ENCODE measurements at places on chromosomes 16 and 17. TPM values are rescaled to one million over a fixed set of nuclear protein-coding genes. Genes with fewer than 3 reads are reported as not detected.

GRCh38 chr17:35944151-35944550 lies 638 bp upstream of the LYZL6 start:
- no peak for DNase-seq
- no peaks in the 10 kb centered on the region for H3K27me3 ChIP-seq
- H3K4me1 ChIP-seq = no peaks in the 10 kb centered on the region
- no peak overlapping the region for H3K27ac ChIP-seq

DNA sequence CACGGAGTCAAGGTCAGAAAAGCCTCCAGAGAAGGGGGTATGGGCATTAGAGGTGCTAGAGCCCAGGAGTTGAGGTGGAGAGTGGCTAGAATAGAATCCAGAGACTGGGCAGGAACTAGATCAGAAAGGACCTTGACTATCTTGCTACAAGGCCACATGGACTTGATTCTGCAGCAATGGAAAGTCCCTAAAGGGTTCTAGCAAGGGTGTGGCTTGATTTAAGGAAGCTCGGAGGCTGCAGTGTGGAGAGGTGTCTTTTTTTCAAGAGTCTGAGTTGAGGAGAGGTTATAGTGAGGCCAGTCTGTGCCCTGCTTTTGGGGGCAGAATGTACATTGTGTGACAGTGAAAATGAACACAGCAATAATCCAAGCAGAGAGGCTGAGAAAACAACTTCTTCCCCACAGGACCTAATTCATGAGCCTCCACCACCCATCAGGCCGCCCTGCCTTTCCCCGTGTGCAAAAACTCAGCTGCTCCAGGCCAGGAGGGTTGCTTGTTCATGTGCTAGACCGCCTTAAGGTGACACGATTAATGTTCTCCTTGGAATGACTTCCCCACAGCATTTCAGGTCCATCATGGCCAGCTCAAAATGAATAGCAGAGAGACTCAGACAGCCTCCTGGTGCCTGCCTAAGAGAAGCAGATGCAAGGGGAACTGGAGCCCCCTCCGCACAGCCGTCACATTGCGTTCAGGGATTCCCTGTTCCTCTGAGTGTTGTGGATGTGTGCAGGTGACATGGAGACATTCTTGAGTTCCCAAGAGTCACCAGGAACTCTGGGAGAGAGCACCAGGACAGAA lies 8.7 kb upstream of the BEAN1 start:
- no peak overlapping the region for H3K27ac ChIP-seq
- H3K36me3 ChIP-seq = no peaks in the 10 kb centered on the region
- DNase-seq = no peak
- H3K27me3 ChIP-seq = no peaks in the 10 kb centered on the region
- H3K4me3 ChIP-seq = no peak overlapping the region

GRCh38 chr16:10922328-10923145 lies 19.7 kb downstream of the DEXI start:
- no peak overlapping the region for H3K4me3 ChIP-seq
- H3K27me3 ChIP-seq = no peaks in the 10 kb centered on the region
- DNase-seq = no peak
- peaks cover 4% of the 10 kb centered on the region for H3K4me1 ChIP-seq

GRCh38 chr16:63982110-63982509 lies 1139.8 kb downstream of the CDH11 start:
- H3K4me1 ChIP-seq = no peaks in the 10 kb centered on the region
- no peaks in the 10 kb centered on the region for H3K36me3 ChIP-seq
- H3K27me3 ChIP-seq = no peaks in the 10 kb centered on the region
- H3K4me3 ChIP-seq = no peak overlapping the region
- no peak overlapping the region for H3K27ac ChIP-seq
- DNase-seq = no peak

- H3K4me1 ChIP-seq = no peaks in the 10 kb centered on the region
- H3K36me3 ChIP-seq = no peaks in the 10 kb centered on the region
- H3K4me3 ChIP-seq = no peak overlapping the region
- DNase-seq = no peak
- no peak overlapping the region for H3K27ac ChIP-seq
These were observed 24.3 kb upstream of the MLKL start for GRCh38 chr16:74724820-74725549.

- H3K4me3 ChIP-seq = no peak overlapping the region
- no peak for DNase-seq
- no peaks in the 10 kb centered on the region for H3K27me3 ChIP-seq
- no peaks in the 10 kb centered on the region for H3K36me3 ChIP-seq
These were observed 225.8 kb downstream of the PMP22 start for GRCh38 chr17:15039366-15039765.

DNA sequence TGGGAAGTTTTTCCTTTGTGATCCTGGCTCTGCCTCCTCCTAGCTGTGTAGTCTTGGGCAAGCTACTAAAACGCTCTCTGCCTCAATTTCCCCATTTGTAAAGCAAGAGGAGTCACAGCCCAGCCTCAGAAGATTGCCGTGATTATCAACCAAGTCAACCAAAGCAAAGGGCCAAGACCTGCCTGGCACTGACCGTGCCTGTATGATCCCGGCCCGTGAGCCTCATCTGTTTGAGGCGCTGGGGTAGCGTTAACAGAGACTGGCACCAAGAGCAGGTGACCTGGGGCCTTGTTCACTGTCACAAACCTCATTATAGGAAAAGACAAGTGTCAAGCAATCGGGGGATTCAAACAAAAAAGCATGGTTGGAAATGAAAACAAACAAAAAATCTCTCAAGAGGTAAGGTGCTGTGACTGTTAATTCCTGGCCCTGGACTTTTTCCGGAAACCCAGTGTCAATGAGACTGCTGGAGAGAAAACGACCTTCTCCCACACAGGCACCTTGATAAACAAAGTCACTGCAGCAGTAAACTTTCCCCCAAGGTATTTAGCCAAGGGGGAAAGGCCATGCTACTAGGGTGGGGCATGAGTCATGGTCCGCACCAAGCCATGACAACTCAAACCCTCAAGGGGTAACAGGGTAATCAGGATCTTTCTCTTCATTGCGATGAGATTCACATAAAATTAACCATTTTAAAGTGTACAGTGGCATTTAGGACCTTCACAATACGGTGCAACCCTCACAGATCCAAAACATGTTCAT lies 5.4 kb downstream of the MEAK7 start:
- DNase-seq = no peak
- no peaks in the 10 kb centered on the region for H3K4me1 ChIP-seq
- no peak overlapping the region for H3K4me3 ChIP-seq
- H3K36me3 ChIP-seq = no peaks in the 10 kb centered on the region

GRCh38 chr16:65697521-65697920 lies 575.7 kb upstream of the CDH11 start:
- DNase-seq = no peak
- no peaks in the 10 kb centered on the region for H3K36me3 ChIP-seq
- H3K4me1 ChIP-seq = no peaks in the 10 kb centered on the region
- no peak overlapping the region for H3K4me3 ChIP-seq
- no peak overlapping the region for H3K27ac ChIP-seq
- H3K27me3 ChIP-seq = no peaks in the 10 kb centered on the region

GRCh38 chr17:80546267-80546666 lies 1.6 kb downstream of the RPTOR start:
- H3K36me3 ChIP-seq = no peaks in the 10 kb centered on the region
- DNase-seq = no peak
- H3K27me3 ChIP-seq = no peaks in the 10 kb centered on the region

- no peaks in the 10 kb centered on the region for H3K36me3 ChIP-seq
- no peak for DNase-seq
- H3K27me3 ChIP-seq = no peaks in the 10 kb centered on the region
These were observed 1.0 kb upstream of the ENDOV start for GRCh38 chr17:80413771-80414507.

DNA sequence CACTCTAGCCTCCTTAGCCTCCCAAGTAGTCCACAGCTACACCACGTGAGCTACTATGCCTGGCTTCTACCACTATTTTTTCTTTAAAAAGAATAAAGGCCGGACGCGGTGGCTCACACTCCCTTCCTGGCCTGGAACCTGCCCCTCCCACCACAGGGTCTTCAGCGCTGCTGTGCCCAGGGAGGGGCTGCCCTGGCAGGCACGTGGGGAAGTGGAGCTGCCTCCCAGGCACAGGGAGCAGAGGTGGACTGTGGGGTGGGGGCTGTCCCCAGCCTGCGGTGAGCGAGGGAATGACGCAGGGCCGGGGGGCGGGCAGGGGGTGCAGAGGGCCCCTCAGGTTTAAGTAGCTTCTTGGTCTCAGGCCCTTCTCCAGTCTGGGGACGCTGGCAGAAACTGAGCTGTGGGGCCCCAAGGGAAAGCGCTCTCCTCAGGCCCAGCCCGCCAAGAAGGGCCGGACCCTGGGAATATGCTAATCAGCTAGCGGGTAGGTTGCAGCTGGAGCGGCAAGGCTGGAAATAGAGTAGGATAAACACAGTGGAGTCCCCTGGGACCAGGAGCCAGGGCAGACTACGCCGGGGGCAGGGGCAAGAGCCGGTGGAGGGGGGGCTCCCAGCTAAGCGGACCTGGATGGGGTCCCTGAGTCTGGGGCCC lies 46.8 kb downstream of the TIMM22 start:
- H3K4me1 ChIP-seq = peaks cover 5% of the 10 kb centered on the region
- H3K4me3 ChIP-seq = no peak overlapping the region
- DNase-seq = peak; percentile 61
- no peaks in the 10 kb centered on the region for H3K36me3 ChIP-seq
- H3K27ac ChIP-seq = peak overlapping the region; percentile 57

DNA sequence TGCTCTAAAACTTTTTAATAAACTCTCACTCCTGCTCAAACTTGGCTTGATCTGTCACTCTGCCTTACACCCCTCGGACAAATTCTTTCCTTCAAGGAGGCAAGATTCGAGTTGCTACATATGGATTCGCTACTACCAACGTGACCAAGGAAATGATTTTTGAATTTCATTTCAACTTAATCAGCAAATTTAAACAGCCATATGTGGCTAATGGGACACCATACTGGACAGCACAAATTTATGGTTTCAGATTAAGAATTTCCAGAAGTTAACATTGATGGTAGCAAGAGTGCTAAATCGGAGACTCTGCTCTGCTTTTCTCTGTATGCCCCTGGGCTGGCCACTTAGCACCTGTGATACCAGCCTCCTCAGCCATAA lies 318.2 kb upstream of the PSMD7 start:
- no peak overlapping the region for H3K4me3 ChIP-seq
- no peak overlapping the region for H3K27ac ChIP-seq
- no peaks in the 10 kb centered on the region for H3K27me3 ChIP-seq

- H3K36me3 ChIP-seq = no peaks in the 10 kb centered on the region
- H3K4me3 ChIP-seq = no peak overlapping the region
- H3K27me3 ChIP-seq = no peaks in the 10 kb centered on the region
- no peaks in the 10 kb centered on the region for H3K4me1 ChIP-seq
- no peak overlapping the region for H3K27ac ChIP-seq
These were observed 23.1 kb downstream of the PITPNC1 start for GRCh38 chr17:67400193-67400592.

- DNase-seq = no peak
- H3K27ac ChIP-seq = no peak overlapping the region
- H3K36me3 ChIP-seq = no peaks in the 10 kb centered on the region
- no peaks in the 10 kb centered on the region for H3K4me1 ChIP-seq
These were observed 17.8 kb downstream of the MEAK7 start for GRCh38 chr16:84486551-84487235.

DNA sequence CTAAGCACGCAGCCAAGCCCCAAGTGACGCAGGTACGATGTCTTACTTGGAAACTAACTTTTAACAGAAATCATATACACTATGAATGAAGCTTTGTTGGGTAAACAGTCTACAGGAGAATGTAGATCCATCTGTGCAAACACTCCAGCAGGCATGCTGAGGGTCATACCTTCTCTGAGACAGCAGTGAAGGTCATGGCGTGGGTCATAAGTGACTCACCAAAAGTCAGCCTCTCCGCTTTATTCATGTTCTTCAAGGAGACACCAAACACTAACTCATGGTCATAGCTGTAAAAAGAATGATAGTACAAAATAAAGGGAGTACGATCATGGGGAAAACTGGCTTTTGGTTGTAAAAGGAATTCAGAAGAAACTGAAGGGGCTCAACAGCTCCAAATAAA lies 20.6 kb downstream of the BLMH start:
- no peaks in the 10 kb centered on the region for H3K27me3 ChIP-seq
- no peak overlapping the region for H3K27ac ChIP-seq

GRCh38 chr17:48487221-48487620 lies 43.6 kb downstream of the HOXB1 start:
- H3K27ac ChIP-seq = no peak overlapping the region
- H3K36me3 ChIP-seq = no peaks in the 10 kb centered on the region
- no peak for DNase-seq
- H3K27me3 ChIP-seq = no peaks in the 10 kb centered on the region

DNA sequence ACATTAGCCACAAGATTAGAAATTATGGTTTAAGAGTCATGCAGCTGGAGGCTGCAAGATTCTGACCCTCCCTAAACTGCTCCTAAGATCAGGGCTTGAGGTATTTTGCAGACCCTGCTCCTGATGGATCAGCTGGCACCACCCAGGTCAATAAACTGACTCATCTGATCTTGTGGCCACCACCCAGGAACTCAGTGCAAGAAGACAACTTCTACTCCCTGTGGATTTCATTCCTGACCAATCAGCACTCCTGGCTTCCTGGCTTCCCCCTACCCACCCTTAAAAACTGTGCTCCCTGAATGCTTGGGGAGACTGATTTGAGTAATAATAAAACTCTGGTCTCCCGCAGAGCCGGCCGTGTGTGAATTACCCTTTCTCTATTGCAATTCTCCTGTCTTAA lies 25.0 kb upstream of the MILR1 start:
- DNase-seq = no peak
- H3K27me3 ChIP-seq = no peaks in the 10 kb centered on the region
- no peaks in the 10 kb centered on the region for H3K36me3 ChIP-seq
- H3K4me1 ChIP-seq = no peaks in the 10 kb centered on the region

DNA sequence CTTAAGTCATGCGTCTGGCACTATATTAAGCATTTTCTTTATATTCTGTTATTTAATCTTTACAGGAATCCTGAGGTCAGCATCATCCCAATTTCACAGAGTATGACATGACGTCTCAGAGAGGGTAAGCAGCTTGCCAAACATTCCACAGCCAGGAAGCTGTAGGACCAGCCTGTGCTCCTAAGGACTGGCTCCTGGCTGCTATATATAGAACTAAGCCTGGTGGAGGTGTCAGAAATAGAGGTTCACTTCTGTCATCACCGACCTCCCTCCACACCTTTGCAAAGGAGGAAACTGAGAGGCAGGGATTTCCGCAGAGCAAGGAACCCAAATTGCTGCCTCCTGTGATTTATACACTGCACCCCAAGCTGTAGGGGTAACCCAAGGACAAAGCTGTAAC lies 37.9 kb upstream of the NDRG4 start:
- no peak for DNase-seq
- H3K36me3 ChIP-seq = no peaks in the 10 kb centered on the region
- no peaks in the 10 kb centered on the region for H3K27me3 ChIP-seq
- no peaks in the 10 kb centered on the region for H3K4me1 ChIP-seq
- no peak overlapping the region for H3K4me3 ChIP-seq

- H3K27ac ChIP-seq = no peak overlapping the region
- H3K4me3 ChIP-seq = no peak overlapping the region
- peak; percentile 66 for DNase-seq
- H3K36me3 ChIP-seq = no peaks in the 10 kb centered on the region
- H3K4me1 ChIP-seq = no peaks in the 10 kb centered on the region
These were observed 28.8 kb upstream of the GINS2 start for GRCh38 chr16:85717393-85718152.

Gene C17orf100
- 0.26 TPM for total RNA-seq

Gene HCRT
- total RNA-seq = not detected

All from uterus (tissue), 4 donors.